ENCODE measurements at places on chromosomes 5 and 9. TPM values are rescaled to one million over a fixed set of nuclear protein-coding genes. Genes with fewer than 3 reads are reported as not detected.

GRCh38 chr9:89917861-89918260 lies 313.0 kb downstream of the GADD45G start:
- no peak overlapping the region for H3K27ac ChIP-seq
- no peak for DNase-seq
- H3K36me3 ChIP-seq, result no peaks in the 10 kb centered on the region
- no peaks in the 10 kb centered on the region for H3K27me3 ChIP-seq
- no peaks in the 10 kb centered on the region for H3K4me1 ChIP-seq
- H3K4me3 ChIP-seq, result no peak overlapping the region

Gene MYOZ3
- total RNA-seq, result 0.32 TPM

Gene MED27
- total RNA-seq, result 25.2 TPM

- H3K27me3 ChIP-seq, result no peaks in the 10 kb centered on the region
- H3K4me1 ChIP-seq, result peaks cover 54% of the 10 kb centered on the region
- DNase-seq, result no peak
- H3K4me3 ChIP-seq, result no peak overlapping the region
These were observed 151.6 kb downstream of the MACIR start for GRCh38 chr5:103410172-103410571.

GRCh38 chr5:12147513-12147912 lies 243.3 kb upstream of the CTNND2 start:
- H3K36me3 ChIP-seq, result no peaks in the 10 kb centered on the region
- no peaks in the 10 kb centered on the region for H3K4me1 ChIP-seq
- peaks cover 2% of the 10 kb centered on the region for H3K27me3 ChIP-seq
- DNase-seq, result no peak
- no peak overlapping the region for H3K27ac ChIP-seq

Gene OR1J2
- not detected for total RNA-seq

Gene BSPRY
- total RNA-seq, result not detected

- H3K4me3 ChIP-seq, result no peak overlapping the region
- no peak for DNase-seq
- H3K27ac ChIP-seq, result no peak overlapping the region
- no peaks in the 10 kb centered on the region for H3K27me3 ChIP-seq
These were observed 217.8 kb upstream of the TMEM161B start for GRCh38 chr5:88486431-88486830.

Gene JAK2
- total RNA-seq, result 5.6 TPM

DNA sequence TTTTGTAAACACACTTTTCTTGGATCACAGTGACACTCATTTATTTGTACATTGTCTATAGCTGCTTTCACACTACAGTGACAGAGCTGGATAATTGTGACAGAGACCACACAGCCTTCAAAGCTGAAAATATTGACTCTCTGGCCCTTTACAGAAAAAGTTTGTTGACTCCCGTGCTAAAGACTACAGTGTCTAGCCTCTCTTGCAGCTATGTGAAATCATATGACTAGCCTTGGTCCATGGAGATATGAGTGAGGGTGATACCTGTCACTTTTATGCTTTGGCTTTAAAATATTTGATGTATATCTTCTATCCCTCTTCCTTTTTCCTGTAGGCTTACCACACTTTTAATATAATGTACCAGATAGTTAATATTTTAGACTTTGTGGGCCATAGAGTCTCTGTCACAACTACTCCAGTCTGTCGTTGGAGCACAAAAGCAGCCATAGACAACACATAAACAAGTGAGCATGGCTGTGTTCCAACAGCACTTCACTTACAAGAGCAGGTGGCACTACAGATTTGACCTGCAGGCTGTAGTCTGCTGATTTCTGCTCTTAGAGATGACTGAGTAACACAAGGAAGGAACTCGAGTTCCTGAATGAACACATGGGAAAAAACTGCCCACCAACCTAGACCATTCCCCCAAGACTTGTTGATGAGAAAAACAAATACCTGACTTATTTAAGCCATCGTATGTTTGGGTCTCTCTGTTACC lies 73.5 kb upstream of the ANKRD55 start:
- peaks cover 24% of the 10 kb centered on the region for H3K4me1 ChIP-seq
- no peaks in the 10 kb centered on the region for H3K36me3 ChIP-seq
- no peak overlapping the region for H3K27ac ChIP-seq
- no peak overlapping the region for H3K4me3 ChIP-seq
- H3K27me3 ChIP-seq, result peaks cover 28% of the 10 kb centered on the region
